ENCODE measurements at places on chromosomes 12 and 14.

DNA sequence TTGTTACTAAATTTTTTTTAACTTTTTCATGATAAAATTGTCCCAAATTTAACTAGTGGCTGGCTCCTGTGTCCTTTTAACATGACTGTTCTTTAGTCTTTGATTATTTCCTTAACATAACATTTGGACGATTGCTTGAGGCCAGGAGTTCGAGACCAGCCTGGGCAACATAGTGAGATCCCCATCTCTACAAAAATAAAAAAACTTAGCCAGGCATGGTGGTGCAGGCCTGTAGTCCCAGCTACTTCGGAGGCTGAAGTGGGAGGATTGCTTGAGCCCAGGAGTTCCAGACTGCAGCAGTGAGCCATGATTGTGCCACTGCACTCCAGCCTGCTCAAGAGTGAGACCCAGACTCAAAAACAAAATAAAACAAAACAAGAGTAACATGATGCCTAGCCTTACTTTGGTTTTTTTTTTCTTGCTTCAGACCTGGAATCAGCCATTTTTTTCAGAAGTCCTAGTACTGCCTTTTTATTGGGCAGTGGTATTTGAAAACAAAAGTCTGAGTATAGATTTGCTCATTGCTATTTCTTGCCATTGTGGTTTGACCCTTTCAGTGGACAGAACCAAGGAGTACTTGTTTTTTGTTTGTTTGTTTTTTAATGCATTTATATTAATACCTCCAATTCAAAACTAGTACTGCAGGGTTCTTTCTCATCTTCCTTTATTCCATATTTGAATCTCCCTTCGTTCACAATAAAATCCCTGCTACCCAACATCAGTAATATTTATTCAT is 4.8 kb downstream of the TOGARAM1 start:
- DNase-seq: no peak

- DNase-seq: no peak
Measured at GRCh38 chr12:64255249-64255648, 33.2 kb upstream of the KICS2 start.

- peak; percentile 93 for DNase-seq
Measured at GRCh38 chr14:69153152-69153872, 393 bp upstream of the DCAF5 start.

DNA sequence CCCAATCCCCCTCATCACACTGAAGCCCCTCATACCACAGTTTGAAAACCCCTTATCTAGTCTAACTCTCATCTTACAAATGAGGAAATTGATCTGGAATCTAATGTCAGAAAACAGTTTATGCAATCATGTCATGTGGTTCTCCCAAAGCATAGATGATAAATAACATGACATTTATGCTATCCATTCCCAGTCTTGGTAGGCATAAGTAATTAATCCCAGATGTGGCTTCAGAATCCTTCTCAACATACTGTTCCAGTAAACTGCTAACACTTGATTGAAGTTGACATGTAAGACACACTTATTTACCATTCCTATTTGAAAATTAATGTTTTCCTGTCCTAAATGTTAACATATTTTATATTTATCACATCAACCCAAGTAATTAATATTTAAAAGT is 168.7 kb downstream of the GALC start:
- DNase-seq: peak; percentile 22

DNA sequence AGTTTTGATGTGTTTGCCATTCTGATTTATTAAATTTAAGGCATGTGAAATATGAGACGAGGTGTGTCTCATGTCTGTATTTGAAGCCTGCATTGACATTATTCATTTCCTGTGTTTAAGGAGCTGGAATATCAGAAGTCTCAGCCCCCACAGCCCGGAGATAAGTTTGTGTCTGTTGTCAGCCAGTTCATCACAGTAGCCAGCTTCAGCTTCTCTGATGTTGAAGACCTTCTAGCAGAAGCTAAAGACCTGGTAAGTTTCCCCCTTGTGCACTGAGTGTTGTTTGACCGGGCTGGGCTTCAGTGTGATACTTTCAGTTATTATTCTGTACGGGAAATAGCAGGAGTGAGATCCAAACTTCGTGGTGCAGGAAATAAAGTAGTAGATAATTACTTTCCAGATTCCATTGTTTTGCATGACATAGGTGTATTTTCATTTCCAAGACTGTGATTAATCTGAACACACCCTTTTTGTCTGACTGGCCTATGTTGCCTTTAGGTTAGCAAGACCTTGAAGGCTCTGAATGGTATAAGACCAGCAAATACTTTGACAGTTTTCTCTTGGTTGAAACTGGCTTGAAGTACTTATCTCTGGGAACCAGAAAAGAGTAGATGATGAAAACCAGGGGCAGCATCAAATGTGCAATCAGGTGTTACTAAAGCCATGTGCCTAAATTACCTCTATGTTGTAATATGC is 101.5 kb downstream of the GPR135 start:
- DNase-seq: peak; percentile 68

- no peak for DNase-seq
Measured at GRCh38 chr12:109571773-109572505, 1.4 kb downstream of the MMAB start.

DNA sequence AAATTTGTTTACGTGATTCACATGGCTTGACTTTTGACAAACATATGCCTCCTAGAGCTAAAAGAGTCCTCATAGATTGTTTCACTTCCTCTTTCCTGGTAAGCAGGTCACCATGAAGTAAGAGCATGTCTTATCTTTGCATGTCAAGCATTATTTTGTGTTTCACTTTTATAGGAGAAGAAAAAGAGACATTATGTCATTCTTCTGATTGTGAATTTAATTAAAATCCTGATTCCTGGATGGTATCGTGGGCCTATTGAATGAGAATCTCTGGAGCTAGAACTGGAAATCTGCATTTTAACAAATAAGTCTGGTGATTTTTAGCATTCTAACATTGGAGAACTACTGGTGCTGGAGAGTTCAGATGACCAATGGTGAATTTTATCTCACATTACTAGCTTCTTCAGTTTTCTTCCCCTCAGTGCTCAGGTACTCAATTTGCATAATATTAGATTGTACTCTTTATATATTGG is 218.6 kb upstream of the ATP2B1 start:
- DNase-seq: no peak

DNA sequence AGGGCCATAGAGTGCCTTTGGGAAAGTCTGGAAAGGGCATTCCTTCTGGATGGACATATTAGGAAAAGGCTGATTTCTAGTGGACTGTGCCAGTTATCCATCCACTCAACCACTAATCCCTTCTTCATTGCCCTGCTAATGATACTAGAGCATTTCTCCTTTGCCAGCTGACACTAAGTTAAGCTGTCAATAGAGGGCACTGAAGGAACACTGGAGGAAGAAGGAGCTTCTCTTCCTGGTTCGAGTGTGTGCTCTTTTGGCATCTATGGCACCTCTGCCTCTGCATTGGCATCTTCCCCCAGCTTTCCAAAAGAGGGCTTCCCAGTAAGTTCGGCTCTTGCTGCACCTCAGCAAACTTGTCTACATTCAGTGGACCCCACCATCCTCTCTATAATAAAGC is 165.4 kb downstream of the DERA start:
- DNase-seq: peak; percentile 10

- DNase-seq: no peak
Measured at GRCh38 chr14:93564918-93565317, 134.2 kb downstream of the UNC79 start.

GRCh38 chr12:16184681-16185080 is 92.8 kb downstream of the SLC15A5 start:
- peak; percentile 5 for DNase-seq

DNA sequence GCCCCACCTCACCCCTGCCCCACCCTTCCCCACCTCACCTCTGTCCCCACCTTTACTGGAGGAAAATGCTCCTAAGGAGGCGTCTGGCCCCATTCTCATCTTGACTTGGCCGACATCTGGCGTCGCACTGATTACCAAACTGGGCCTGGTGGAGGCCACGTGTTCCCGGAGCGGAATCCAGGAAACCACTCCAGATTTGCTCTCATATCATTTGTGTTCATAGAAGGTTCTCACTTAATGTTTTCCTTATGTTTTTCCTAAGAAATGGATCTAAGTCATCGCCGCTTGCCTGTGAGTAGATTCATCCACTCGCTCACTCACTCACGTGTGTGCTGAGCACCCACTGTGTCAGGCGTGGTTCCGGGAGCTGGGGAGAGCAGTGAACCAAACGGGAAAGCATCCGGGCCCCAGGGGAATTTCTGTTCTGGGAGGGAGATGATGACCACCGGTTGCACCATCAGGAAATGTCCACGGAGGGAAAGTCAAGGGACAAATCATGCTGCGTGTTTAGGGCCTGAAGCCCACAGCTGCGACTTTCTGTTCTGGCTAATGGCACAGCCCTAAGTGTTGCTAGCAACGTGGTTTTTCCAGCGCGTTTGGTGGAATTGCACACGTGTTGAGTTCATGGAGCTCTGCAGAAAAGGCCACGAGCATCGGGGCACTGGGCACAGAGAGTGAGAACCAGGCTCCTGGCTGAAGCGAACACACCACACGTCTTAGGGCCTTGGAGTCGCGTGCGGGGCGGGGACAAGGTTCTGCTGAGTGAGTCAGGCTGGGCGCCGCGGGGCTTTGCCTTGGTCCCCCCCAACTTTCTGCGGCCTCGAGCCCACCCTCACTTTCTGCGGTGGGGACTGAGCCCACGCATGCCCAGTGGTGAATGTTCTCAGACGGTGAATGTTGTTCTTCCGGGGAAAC is 57.7 kb downstream of the ADGRD1 start:
- peak; percentile 3 for DNase-seq

GRCh38 chr12:52585946-52586345 is 12.3 kb upstream of the KRT74 start:
- no peak for DNase-seq

DNA sequence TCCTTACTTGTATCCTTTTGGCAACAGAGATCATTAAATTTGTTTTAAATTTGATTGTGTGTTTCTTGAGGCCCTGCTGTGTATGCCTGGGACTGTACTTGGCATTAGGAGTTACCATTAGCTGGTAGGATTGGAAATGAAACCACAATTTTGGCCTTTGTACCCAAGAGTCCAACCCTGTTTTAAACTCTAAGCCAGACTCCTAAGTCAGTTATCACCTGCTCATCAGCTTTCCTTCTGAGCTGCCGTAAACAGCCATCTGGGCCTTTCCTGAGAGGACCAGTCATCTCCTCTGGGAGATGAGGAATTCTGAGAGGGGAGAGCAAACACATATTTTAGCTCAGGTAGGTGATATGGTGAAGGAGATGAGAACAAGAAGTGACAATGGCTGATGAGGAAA is 74.3 kb upstream of the SRSF5 start:
- DNase-seq: no peak

GRCh38 chr12:6061660-6062059 is 62.8 kb downstream of the VWF start:
- DNase-seq: peak; percentile 52

DNA sequence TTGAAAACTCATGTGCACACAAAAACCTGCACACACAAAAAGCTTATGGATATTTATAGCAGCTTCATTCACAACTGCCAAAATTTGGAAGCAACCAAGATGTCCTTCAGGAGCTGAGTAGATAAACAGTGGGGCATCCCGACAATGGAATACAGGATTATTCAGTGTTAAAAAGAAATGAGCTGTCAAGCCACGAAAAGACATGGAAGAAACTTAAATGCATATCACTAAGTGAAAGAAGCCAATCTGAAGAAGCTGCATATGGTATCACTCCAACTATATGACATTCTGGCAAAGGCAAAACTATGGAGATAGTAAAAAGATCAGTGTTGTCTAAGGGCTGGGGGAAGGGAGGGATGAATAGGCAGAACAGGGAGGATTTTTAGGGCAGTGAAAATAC is 5.2 kb upstream of the TPCN1 start:
- no peak for DNase-seq

DNA sequence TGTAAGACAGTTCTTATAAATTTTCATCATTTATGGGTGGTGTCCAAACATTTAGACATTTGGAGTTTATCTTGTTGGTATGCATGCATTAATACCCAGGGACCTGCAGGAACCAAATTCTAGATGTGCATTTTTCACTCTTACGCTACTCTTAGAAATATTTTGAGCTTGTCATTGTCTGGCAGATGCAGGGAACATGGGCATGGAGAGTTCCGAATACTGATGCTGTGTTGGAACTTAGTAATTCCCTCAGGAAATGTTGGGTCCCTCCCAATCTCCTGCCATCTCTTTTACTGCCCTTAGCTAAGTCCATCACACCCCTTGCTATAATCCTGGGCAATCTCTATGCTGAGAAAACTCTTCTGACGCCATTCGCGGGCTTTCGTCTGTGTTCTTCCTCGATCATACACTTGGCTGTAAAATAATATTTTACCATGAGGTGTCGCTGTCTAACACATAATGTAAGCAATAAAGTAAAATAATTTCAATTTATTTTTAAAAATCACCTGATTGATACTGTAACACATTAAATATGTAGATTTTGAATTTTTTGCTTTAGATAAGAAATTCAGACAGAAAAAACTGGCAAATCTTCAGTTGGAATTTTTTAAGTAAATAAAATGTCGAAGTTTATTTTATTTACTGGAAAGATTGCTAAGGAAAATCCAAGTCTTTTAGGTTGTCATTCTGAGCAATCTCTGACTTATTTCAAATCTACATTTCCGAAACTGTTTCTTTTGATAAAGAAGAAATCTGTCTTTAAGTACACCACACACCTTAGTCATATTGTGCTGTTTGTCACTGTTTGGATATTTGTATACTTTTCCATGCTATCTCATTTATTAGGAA is 304.1 kb upstream of the SSTR1 start:
- DNase-seq: peak; percentile 62

- peak; percentile 58 for DNase-seq
Measured at GRCh38 chr14:32986791-32987540, 48.3 kb downstream of the NPAS3 start.

DNA sequence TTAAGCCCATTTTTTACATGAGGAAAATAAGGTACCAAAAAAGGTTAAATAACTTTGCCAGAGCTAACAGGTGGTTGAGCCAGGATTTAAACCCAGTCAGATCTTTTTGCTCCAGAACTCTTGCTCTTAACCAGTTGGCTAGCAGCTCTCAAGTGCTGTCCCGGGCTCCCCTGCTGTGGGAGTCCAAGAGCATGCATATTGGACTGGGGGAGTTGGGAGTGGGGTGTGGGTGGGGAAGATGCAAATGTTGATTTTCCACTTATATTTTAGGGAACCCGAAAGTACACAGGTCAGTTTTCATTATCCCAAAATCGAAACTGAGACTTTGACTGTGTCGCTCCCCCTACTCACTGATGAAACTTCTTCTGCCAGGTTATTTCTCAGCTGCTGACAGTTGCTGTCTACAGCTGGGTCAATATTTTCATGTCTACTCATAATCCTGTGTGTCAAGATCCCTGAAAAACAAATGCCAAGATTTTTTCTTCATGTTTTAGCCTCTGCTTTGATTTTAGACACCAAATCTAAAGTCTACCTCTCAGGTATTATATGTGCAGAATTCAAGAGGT is 172.3 kb upstream of the TMPO start:
- DNase-seq: no peak
